ENCODE measurements at places on chromosomes 13 and 19.
A peak's percentile ranks its signal among the peaks of the same experiment; 100 is the strongest.

DNA sequence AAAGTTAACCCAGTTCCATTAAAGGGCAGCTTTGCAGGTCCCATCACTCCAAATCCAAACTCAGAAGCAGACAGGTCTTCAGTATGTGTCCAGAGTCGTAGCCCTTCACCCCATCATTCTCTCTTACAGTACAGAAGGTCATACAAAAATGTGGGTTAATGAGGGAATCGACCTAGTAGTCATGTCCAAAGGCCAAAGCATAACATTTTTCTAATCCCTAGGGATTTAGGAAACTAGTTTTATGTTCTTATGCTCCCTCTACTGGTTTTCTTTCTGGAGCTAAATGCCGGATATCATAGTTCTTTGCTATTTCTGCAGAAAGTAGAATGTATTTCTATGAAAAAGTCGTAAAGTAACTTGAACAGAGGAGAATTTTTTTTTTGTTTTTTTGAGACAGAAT is 72.2 kb downstream of the DHRS12 start:
- no peak for DNase-seq

- DNase-seq = no peak
These were observed 121.0 kb downstream of the URI1 start for GRCh38 chr19:30062907-30063649.

DNA sequence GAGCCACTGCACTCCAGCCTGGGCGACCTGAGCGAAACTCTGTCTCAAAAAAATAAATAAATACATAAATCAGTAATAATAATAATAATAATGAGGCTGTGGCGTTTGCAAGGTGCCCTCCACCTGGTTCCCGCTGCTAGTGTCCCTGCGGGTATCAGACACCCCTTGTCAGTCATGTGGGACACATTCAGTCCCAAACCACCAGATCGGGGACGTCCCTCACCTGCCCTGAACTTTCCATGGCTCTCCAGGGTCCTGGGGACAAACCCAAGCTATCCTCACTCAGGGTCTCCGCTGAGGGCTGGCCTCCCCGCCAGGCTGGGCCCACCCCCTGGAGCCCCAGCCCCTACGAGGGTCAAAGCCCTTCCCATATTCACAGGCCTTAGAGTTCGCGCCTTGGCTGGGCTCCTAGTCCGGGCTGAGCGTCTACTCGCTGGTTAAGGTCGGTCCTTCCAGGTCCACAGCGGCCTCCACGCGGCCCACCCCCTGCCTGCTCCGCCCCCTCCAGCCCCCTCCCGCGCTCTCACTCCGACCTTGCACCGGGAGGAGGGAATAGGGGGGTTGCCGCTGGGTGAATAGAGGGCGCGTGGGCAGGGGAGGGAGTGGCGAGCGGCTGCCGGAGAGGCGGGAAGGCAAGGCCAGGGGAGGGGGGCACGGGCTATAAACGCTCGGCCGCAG is 349 bp upstream of the KISS1R start:
- DNase-seq = no peak

DNA sequence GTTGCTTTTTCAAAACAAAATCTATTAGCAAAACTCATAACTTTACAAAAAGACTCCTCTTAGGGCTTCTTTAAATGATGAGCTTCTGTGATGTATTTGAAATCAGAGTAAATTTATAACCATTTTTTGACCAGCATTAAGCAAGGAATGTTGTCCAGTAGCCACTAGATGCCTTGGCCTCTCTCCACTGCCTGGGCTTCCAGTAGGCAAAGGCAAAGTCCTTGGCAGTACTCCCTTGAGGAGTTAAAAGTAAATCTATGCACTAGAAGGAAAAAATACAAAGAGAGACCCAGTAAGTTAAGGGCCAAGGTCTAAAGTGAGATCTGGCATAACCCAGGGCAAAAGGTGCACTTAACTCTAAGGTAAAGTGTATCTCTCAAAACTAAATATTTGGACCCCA is 9.5 kb downstream of the SERPINE3 start:
- no peak for DNase-seq

DNA sequence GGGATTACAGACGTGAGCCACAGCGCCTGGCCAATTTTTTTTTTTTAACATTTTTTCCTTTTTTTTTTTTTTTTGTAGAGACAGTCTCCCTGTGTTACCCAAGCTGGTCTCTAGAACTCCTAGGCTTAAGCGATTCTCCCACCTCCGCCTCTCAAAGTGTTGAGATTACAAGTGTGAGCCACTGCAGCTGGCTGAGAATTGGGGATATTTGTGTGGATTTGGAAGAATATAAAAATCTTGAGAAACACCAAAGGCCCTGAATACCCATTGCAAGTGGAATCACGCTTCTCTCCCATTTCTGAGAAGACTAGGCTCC is 79.9 kb upstream of the ABCC4 start:
- no peak for DNase-seq

DNA sequence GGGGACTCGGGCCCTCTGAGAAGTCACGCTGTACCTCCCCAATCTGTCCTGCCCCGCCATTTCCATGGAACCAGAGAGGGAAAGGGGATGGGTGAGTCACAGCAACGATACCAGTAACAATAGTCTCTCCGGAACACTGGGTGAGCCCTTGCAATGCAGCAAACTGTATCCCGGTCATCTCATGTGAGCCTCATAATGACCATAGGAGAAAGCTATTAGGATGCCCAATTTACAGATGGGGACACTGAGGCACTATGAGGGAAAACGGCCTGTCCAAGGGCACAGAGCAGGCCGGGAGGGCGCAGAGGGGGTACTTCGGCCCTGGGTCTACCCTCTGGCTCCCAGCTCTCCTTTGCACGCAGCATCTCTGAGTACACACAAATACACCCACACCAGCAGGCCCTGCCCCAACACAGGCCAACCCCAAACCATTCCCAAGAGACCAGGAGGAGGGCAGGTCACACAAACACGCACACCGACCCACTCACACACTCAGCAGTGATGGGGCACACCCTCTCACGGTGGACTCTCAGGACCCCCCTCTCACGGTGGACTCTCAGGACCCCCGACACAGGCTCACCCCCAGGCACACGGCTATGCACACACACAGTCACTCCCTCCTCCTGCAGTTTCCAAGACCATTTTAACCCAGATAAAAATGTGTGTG is 18.2 kb downstream of the LRRC4B start:
- no peak for DNase-seq

GRCh38 chr19:934865-935479 is 9.1 kb downstream of the ARID3A start:
- DNase-seq = no peak

GRCh38 chr13:109256866-109257760 is 529.3 kb downstream of the IRS2 start:
- no peak for DNase-seq

- DNase-seq = no peak
These were observed at the start of gene SULT2A1 for GRCh38 chr19:47886010-47886559. Gene SULT2A1, minus strand, starts transcription at chr19:47886315. Its CDS starts 58 bp downstream, at chr19:47886257.

DNA sequence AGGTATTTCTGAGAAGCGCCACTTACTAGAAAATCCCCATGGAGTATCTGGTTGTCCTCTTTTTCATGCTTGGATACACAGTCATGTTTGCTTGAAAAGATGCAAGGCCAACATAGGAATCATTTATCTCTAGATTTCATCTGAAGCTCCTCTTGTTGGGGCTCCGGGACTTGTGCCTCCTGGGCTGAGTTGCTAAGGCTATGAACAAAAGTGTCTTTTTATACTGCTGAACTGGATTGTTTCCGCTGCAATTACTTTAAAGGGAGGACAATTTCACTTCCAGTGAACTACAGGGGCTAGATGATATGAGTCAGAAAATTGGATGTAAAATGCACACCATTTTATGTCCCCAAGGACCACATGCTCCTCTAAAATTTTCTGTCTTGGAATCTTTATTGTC is 114.1 kb downstream of the TNFSF13B start:
- no peak for DNase-seq

DNA sequence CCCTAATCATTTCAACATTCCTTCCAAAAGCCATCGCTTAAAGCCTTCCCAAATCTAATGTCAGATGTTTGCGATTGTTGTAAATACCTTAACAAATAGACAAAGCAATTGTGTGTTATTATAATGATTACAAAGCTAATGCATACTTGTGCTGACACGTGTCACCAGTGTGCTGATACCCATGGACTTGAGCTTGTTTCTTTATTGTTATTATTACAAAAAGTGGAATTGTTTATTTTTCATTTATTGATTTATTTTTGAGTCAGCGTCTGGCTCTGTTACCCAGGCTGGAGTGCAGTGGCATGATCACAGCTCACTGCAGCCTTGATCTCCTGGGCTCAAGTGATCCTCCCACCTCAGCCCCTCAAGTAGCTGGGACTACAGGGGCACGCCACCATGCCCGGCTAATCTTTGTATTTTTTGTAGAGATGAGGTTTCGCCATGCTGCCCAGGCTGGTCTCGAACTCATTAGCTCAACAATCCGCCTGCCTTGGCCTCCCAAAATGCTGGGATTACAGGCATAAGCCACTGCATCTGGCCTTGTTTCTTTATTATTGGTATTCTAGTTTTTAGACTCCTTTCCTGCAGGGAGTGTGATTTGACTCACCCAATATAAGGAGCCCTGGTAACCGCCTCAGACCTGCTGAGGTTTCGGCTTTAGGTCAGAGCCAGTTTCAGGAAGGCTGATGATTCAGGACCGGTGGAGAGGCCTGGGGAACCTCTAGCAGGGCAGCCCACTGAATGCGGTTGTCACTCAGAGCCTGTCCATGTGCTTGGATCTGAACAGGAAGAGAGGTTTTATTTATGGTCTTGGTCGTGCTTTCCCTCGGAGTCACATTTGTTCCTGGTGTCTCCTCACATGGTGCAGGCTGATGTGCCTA is 2.1 kb upstream of the FBXO17 start:
- DNase-seq = peak; percentile 22

DNA sequence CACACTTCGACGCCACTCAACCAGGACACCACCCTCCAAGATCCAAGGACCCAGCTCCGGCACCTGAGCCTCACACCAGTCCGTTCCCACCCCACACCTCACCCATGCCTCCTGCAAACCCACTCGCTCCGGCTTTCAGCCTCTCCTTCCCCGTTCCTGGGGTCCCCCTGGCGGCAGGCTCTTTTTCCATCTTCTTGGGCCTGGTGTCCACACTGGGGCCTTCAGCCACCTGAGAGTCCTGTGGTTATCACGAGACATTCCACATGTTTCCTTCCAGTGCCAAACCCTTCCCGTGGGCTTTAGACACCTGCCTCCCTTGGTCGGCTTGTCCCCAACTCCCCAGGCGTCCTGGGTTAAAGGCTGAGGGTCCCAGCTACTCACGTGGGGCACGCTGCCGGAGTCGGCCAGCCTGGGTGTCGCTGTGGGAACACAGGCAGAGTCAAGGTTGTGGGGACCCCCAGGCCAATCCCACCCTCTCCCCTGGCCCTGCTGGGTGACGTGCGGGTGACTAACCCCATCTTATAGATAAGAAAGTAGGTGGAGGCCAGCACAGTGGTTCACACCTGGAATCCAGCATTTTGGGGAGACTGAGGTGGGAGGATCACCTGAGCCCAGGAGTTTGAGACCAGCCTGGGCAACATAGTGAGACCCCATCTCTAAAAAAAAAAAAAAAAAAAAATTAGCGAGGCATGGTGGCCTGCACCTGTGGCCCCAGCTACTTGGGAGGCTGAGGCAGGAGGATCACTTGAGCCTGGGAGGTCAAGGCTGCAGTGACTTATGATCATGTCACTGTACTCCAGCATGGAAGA is 1.9 kb downstream of the JSRP1 start:
- DNase-seq = no peak

DNA sequence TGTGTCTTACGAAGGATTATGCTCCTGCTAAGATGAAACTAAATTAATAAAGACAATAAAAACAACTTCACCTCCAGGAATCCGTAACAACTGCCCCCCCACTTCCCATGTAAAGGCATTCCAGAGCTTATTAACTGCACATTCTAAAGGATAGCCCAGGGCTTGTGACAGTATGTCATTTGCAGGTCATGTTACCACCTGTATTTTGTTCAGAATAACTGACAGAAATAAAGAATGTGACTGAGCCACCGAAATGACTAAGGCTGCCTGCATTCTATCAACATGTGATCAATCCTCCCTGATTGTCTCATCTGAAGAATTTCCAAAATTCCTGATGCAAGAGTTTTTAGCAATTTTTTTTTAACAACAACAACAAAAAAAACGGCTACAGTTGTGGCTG is 117.2 kb downstream of the MIPEP start:
- DNase-seq = no peak

- no peak for DNase-seq
These were observed 443.9 kb upstream of the SLC10A2 start for GRCh38 chr13:103510007-103510535.

- no peak for DNase-seq
These were observed 16.7 kb downstream of the VWA8 start for GRCh38 chr13:41944229-41944628.

GRCh38 chr13:95494082-95494681 is 58.3 kb upstream of the CLDN10 start:
- DNase-seq = peak; percentile 24

GRCh38 chr19:34959021-34959420 is 5.0 kb downstream of the ZNF792 start:
- DNase-seq = no peak

DNA sequence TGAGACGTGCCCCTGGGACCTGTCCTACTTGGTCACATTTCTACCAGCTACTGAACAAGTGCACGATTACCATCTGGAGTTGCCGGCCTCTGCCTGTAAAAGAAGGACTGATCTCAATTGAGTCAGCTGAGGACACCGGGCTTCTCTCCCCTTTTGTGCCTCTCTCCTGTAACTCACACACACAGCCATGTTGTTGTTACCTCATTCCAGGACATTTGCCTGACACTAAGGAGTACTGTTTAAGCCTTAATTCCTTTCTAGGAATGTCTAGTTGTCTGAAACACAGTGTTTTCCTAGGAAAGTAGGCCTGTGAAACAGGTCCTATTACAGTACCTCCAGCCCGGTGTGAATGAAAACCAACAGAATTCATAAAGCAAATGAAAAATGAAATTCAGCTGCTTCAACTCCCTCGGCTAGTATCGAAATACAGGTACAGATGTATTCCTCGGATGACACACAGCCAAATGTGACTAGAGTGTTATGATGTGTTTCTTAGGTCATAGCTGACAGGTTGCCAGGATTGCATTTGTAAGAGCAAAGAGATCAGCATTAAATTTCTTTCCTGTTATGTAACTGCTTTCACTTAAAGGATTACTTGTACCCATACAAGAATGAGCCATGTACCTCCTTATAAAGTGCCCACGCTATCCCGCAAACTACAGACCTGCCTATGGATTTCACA is 152.0 kb upstream of the IRS2 start:
- no peak for DNase-seq

- no peak for DNase-seq
These were observed 472.6 kb upstream of the KLHL1 start for GRCh38 chr13:70580825-70581224.

All from activated CD4-positive, alpha-beta T cell treated with anti-CD3 and anti-CD28 coated beads, Interleukin-2, amount 10 ng/mL, durations not matched to agents 7 days and 5 days (primary cell).